ENCODE measurements at places on chromosomes 11 and 22. TPM values are rescaled to one million over a fixed set of nuclear protein-coding genes. Genes with fewer than 3 reads are reported as not detected.

NCF4 gene
- 3.1 TPM for total RNA-seq

GVQW3 gene
- total RNA-seq = 2.0 TPM

BATF2 gene
- total RNA-seq = 3.5 TPM

DNA sequence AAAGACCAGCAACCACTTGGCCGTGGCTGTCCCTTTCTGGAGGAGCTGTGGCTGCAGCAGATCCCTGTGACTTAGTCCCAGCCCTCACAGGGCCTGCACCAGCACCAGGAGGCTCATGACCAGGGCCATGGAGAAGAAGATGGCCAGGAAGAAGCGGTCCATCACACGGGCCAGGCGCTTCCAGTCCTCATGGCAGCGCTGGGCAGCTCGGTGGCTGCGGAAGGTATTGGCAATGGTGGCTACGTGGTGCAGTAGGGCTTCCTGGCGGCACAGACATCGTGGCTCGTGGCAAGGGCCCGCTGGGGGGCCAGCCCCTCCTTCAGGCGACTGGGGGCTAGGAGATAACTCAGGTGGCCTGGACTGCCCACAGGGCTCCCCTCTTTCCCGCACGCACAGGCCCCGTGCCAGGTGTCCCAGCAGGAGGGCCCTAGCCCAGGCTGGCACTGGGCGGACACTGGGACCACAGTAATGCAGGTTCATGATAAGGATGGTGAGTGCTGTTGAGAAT is 5.1 kb downstream of the CHRNA10 start:
- DNase-seq = no peak

DNA sequence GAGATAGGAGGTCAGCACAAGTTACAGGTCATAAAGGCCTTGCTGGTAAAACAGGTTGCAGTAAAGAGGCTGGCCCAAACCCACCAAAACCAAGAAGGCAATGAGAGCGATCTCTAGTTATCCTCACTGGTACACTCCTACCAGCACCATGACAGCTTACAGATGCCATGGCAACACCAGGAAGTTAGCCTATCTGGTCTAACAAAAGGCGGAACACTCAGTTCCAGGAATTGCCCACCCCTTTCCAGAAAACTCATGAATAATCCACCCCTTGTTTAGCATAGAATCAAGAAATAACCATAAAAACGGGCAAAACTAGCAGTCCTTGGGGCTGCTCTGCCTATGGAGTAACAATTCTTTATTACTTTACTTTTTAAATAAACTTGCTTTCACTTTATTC is 43.5 kb upstream of the B3GAT1 start:
- DNase-seq = no peak

Measured in right cardiac atrium (tissue), 5 donors.